NCI-H774 (cell line): ENCODE measurements at places on chromosomes 5 and 9.

DNA sequence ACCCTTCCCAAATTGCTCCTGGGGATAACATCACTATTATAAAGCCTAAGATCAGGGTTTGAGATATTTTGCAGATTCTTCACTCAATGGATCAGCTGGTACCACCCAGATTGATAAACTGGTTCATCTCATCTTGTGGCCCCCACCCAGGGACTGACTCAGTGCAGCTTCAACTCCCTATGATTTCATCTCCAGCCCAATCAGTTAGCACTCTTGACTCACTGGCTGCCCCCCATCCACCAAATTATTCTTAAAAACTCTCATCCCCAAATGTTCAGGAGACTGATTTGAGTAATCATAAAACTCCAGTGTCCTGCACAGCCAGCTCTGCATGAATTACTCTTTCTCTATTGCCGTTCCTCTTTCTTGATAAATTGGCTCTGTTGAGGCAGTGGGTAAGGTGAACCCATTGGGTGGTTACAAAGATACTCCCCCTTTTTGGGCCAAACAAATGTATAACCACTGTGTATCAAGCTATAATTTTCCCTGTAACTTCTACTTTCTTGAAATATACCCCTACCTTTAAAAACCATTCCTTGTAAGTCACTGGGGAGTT, 263.3 kb upstream of the IL12B start:
- DNase-seq = no peak

- DNase-seq = no peak
These were observed 49.4 kb upstream of the COL5A1 start for GRCh38 chr9:134592018-134592818.

GRCh38 chr5:137245438-137245837, 253.7 kb downstream of the SPOCK1 start:
- no peak for DNase-seq

GRCh38 chr9:80146466-80146865, 574.7 kb downstream of the TLE4 start:
- no peak for DNase-seq

GRCh38 chr9:130241198-130241535, 24.4 kb upstream of the HMCN2 start:
- no peak for DNase-seq

DNA sequence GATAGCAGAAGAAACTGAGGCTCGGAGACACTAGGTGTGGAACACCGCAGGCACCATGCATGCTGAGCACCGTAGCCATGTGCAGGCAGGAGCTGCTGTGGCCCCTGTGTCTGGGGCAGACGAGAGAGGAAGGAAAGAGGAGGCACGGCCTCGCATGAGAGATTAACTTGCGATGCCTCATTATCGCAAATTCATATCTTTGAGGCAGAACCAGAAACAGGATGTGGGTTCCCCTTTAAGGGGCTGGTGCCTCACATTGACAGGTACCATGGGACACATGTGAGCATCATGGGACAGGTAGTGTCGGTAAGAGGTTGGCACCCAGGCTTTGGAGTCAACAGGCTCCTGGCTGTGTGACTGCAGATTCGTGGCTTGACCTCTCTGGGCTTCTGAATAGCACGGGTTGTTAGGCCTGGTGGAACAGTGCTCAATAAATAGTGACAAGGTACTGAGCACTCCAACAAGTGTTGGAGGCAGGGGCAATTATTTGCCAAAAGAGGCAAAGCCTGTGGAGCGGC, 40.8 kb downstream of the NAIF1 start:
- no peak for DNase-seq

DNA sequence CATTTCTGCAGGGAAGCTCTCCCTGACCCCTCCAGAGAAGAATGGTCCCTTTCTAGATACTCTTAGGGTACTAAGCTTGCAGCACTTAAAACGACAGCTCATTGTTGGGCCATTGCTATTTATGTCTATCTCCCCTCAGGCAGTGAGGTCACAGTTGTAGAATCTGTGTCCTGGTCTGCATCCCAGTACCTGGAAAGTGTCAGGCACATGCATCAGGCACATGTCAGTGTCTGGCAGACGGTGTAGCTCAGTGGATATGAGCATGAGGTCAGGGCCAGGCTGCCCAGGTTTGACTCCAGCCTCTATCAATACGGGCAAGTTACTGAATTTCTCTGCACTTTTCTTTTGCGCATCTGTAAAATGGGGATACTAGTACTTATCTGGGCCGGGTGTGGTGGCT, 22.2 kb upstream of the EEIG1 start:
- no peak for DNase-seq

DNA sequence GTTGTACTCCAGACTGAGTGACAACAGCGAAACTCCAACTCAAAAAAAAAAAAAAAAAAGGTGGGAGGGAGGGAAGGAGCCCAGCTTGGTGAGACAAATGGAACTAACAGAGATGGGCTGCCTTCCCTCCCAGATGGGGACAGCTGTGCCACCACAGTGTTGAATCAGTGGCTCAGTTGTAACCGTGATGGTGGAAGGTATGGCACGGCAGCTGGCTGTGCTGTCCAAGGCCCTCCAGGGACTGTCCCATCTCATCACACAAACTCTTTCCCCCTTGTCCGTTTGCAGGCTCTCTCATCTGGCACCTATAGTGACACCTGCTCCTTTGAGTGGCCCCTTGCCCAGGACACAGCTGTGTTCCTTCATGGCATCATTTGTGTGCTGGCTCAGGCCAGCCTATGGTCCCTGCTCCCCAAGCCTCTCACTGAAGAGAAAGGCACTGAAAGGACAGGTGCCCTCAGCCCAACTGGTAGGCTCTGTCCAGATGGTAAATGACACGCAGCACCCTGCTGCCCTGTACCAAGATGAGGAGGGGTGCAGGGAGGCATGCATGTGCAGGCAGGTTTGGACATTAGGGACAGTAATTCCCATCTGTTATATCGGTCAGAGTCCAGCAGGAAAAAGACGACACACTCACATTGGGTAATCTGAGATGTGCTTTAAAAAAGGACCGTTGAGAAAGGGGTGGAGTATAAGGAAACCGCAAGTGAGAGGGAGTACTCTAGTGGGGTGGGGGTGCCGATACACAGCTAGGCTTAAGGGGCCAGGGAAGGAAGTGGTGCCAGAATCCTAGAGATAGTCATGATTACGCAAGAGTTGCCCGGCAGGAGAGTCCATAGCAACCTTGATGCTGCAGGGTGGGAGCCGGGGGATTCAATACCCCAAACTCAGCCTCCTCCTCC, 4.3 kb downstream of the SMIM33 start:
- no peak for DNase-seq

DNA sequence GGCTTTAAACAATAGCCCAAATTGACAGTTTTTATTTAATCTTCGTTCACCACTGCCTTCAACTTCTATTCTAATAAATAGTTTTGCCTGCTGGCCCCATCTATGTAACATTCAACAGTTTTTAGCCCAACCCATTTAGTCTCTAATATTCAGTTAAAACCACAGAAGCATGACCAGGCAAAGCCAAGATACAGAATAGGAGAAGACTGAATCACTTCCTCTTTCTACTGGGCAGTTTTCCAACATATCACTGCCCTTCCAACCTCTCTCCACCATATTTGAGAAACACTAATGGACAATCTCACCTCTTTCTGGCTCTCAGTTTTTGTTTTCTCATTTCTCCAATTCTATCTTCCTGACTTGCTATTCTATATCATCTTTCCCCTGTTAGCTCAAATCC, 352.9 kb downstream of the DNAH5 start:
- no peak for DNase-seq

DNA sequence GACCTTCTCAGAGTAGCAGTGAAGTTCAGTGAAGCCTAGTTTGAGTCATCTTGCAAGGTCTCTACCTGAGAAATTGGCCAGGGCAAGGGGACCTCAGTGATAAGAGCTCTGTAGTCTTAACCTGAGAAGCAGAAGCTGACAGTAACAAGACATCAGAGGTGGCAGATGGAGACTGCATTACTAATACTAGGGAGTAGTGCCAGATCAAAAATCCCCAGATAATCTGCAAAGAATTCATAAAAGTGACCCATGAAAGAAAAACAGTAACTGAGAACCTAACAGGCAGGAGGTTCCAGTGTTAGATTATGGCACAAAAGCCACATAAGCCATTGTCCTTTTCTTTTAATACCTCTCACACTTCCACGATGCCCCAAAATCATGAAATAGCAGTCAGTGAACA, 175.5 kb downstream of the MUSK start:
- no peak for DNase-seq
